Amniotic stem cell (primary cell): ENCODE measurements at places on chromosomes 12 and 14.

DNA sequence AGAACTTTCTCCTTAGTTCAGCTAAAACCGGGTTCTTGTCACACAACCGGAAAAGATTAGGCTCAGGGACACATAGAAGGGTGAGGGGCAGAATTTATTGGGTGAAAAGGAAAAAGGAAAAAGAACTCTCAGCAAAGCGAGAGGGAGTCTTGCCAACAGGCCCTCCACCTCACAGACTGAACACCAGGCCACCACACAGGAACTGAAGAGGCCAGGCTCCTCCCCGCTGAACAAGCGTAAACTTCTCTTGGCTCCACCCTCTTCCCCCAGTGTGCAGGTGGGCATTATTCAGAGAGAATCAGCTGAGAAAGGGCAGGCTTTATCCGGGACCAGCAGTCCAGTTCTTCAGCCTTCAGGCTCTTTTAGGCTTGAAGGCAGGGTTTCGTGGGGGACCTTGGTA lies 125.6 kb upstream of the FGD4 start:
- no peak for DNase-seq

DNA sequence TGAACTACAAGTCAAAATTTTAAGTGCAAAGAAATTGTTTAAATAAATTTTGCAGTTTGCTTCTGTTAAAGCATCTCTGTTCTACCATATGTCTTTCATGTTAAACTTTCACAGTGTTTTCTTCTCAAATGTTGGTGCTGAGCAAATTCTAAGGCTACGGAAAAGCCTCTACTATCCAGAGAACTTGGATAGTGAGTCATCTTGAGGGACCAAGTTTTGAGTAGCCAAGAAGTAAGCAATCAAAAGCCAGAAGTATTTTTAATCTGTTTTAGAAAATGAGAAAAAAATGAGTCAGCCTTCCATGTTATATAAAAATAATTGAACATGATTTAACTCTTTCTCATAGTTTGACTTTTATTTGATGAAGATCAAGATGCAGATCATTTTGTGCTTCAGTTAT lies 3.3 kb downstream of the BRMS1L start:
- DNase-seq = no peak

DNA sequence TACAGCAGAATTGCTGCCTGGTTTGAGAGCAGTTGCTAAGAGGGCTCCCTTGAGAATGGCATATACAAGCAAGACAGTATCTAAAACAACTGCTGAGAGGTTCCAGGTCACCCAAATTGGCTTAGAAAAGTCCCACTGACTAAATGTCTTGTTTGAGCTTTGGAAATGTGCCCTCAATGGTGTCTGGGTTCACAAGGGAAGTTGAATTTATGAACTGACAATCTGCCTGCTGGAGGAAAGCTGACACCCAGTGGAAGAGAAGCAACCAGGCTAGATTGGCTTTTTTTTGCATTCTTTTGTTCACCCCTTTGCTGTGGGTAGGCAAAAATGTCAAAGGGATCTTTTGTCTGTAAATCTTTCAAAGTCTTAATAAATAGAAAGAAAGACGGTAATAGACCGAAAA lies 44.6 kb upstream of the NPFF start:
- no peak for DNase-seq

GRCh38 chr14:85520581-85520980 lies 9.4 kb upstream of the FLRT2 start:
- DNase-seq = no peak

DNA sequence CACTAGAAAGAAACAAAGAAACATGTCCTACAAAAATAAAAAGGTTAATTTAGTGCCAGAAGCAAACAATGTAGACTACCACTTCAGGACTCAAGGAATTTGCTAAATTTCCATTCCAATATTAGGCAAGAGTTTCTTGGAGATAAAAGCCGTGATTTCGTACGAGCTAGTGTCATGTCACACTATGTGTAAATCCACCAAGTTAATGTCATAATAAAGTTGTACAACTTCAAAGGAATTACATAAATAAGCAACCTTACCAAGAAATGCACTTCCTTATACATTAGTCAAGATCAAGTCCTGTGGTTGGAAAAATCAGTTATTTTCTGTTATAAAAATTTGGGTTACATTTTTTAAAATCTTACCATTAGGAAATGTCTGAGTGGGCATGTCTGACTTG lies 1222.8 kb downstream of the GALC start:
- no peak for DNase-seq

DNA sequence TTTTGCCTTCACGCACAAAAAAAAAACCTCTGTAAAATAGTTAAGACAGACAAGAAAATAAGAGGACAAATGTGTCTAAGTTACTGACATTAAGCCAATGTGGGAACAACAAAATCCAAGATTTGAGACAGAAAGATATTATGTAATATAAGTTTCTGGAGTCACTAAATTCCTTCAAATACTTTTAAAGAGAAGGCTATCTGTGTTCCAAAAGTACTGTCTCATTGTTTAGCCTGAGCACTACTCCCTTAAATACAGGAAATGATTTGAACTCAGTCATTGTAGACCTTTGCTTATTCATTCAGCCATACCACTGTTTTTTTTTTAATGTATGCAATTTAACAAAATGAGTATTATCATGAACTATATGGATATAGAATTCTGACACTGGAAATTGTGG lies 82.7 kb upstream of the KITLG start:
- DNase-seq = no peak

DNA sequence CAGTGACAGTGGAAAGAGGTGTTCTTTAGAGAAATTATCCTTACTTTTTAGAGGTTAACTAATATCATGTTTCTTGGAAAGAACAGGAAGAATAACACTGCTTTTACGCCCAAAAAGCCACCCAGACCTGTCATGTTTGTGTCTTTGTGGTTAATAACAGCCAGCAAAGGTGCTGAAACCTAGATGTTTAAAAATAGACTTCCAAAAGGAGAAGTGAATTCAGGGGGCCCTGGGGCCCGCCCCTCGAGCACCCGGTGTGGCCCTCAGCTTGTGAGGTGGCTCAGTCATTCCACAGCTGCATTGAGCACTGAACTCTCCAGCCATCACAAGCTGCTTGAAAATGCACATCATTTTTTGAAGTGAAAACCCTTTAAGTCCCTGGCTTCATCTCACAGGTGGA lies 20.8 kb upstream of the AMN start:
- no peak for DNase-seq

DNA sequence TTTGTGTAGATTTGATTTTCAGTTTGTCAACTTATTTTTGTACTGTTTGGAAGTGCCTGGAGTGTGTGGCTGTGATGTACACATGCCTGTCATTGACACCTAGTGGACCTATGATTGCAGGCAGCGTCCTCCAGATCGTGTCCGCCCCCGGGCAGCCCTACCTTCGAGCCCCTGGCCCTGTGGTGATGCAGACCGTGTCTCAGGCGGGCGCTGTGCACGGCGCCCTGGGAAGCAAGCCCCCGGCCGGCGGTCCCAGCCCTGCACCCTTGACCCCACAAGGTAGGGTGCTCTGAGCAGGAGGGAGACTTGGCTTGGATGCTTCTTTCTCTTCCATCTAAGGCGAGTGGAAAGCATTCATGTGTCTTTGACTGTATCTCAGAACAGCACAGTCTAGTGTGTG lies 75.8 kb downstream of the EP400 start:
- no peak for DNase-seq

DNA sequence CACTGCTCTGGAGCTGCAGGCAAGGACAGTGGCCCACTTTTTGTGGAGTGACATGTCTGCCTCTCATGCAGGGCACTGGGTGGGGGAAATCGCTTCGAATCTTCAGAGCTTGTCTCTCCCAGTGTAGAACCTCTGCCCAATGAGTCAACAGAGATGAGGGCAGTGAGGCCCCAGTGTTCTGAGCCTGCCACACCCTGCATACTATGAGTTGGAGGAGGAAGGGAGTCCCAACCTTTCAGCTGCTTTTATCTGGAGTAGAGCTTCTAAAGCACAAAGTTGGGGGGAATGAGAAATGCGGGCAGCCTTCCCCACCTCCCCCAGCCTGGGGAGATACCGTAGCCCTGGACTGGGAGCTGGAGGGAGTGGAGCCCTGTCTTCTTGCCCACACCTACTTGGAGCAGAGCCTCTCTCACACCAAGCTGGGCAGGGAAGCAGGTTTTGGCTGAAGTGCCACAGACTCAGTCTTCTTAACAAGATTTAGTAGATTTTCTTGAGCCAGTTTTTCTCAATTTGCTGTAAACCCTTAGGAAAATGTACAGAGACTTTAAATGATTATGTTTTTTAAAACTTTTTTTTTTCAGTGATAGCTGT lies 159.1 kb downstream of the ADGRD1 start:
- DNase-seq = no peak
